ENCODE measurements at places on chromosomes 7 and 10.

DNA sequence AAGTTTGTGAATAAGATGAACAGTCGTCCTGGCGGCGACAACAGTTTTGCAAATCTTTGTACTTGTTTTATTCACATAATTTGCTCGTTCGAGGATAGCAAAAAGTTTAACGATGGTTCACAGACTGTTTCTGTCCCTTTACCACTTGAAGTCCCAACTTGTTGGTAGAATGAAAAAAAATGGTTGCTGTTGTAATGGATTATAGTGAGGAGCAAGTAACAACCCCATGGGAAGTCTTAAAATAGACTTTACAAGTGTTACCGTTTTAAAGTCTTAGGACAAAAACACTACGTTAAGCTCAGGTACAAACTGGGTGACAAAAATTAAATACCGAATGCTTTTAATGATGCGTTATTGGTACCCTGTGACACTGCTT, 589 bp downstream of the LSM8 start:
- DNase-seq = peak; percentile 6

GRCh38 chr10:132987671-132988571, 45.6 kb upstream of the CFAP46 start:
- no peak for DNase-seq

DNA sequence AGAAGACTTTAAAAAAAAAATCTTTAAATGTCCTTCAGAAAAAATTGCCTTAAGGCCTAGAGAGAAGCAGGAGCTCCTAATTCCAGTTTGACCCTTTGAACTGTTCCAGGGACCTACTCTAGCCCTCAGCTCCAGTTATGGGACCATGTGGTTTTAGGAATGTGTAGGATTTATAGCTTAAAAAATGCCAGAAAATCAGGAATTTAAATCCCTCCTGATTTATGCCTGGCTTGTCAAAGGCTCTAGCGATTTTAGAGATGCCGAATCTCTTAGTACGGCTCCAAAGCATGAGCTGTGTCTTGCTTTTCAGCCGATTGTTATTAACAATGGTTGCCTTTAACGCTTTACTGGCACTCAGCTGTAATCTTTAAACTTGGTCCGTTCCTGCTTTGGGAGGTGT, 130.6 kb upstream of the NPVF start:
- DNase-seq = no peak

- no peak for DNase-seq
These were observed 188.4 kb upstream of the IGFBP3 start for GRCh38 chr7:46109437-46109836.

DNA sequence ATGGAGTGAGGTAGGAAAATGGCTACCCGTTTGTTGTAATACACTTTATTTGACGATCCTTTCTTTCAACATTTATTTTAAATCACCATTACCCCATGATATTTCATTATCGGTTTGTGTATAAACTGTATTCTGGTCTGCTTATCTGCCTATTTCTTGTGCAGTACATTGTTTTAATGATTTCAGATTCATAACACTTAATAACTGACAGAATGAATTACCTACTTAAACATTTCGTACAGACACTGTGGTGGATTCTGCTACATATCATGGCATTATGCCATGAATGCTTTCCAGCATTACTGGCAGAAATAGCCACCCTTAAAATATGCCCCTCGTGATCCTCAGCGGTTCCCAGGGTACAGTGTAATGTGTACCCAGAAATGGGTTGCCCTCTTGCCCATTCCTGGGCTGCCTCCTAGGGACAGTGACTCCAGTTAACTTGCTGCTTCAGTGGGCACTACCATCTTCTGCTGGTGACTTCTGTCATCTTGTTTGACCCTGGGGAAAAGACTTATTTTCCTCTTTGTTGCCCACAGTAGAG, 74.5 kb downstream of the C1GALT1 start:
- DNase-seq = no peak

GRCh38 chr7:137080516-137081203, 212.2 kb downstream of the CHRM2 start:
- no peak for DNase-seq

DNA sequence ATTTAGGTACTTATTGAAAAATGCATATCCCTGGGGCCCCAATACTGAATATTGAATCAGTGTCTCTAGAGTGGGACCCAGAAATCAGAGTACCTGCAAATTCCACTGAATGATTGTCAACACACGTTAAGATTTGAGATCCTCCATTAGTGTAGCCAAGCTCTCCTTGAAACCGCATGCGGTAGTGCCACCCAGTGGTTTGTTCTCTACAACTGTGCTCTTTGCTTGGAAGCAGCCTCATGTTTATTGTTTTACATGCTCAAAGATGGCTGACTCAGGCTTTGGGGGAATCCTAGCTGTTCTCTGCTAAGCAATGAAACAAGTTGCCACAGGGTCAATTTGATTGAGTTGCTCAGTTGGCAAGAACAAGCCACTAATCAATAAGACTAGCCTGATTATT, 340.2 kb upstream of the CELF2 start:
- peak; percentile 21 for DNase-seq

GRCh38 chr10:128180843-128181242, 54.6 kb upstream of the MKI67 start:
- DNase-seq = no peak

- no peak for DNase-seq
These were observed 15.2 kb upstream of the GALNTL5 start for GRCh38 chr7:151941009-151941408.

DNA sequence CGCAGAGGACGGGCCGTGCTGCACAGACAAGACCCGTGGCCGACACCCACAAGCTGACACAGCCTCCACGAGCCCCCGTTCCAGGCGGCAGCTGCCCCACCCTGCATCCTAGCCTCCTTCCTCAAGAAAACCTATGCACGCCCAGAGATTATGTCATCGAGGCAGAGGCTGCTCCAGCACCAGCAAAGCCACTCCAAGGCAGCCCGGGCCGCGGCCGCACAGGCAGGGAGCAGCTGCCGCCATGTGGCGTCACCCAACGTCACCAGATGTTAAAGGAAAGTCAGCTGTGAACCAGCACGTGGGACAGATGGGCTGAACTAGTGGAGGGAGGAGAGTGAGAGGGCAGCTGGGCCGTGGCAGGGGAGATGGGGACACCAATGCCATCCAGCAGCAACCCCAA, 59.8 kb downstream of the STK32C start:
- no peak for DNase-seq

DNA sequence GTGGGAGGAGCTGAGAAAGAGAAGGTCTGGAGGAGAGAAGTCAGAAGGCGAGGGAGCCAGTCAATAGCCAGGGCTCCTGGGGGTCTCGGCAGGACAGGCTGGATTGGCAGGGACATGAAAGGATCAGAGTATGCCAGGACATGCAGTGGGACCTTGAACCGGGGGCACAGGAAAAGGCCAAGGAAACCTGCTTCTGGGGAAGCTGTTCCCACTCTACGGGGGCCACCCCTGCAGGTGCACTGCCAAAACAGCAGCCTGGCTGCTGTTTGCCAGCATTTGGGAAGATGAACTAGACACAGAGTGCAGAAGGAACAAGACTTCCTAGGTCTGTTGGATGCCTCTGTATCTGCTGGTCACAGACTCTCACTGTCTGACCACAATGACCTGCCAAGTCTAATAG, 194.9 kb upstream of the PRSS58 start:
- DNase-seq = no peak

- no peak for DNase-seq
These were observed 44.2 kb downstream of the PPIF start for GRCh38 chr10:79391231-79392019.

DNA sequence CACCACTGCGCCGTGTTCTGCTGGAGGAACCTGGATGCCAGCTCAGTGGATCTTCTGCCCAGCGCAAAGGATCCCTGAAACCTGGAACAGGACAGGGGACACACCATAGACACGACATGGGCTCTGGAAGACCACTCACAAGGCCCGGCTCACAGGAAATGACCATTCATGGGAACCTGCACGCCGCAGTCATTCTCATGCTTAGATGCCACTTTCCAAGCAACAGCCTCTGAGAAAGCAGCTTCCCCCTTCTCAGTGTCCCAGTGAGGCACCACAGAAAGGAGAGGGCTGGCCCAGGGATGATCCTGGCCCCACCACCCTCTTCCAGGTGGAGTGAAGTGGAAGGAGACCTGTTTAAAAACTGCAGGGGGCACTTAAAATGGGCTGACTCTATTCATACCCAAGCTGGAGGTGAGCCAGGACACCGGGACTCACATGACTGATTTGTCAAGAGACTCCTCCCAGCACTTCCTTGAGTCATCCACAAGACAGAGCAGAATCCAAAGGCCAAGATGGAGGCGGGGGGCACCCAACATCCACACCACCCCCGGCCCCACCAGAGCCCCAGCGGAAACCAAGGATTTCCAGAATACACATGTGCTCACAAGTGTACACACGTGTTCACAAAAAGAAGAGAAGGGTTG, 11.2 kb downstream of the CTBP2 start:
- no peak for DNase-seq

DNA sequence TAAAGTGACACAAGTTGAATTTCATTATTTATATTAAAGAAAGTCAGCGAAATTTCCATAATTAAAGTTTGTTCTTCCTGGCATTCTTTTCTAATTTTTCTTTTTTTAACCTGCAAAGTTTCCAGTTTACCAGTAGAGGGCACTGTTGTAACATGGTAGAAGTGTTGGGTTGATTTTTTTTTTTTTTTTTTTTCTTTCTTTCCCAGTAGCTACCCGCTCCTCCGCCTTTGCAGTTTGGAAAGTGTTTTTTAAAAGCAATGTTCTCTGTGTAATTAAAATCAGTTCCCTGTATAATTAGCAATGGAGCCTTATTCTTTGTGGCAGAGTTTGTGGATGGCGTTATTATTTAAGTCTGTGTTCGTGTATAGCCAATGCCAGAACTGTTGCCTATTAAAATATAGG, 53.7 kb downstream of the TAF3 start:
- DNase-seq = no peak

- no peak for DNase-seq
These were observed 55.7 kb downstream of the ANKMY2 start for GRCh38 chr7:16589881-16590280.

GRCh38 chr7:47100817-47101435, 481.0 kb downstream of the TNS3 start:
- peak; percentile 21 for DNase-seq

- DNase-seq = no peak
These were observed 23.7 kb upstream of the FOXL3 start for GRCh38 chr7:265998-266850.

DNA sequence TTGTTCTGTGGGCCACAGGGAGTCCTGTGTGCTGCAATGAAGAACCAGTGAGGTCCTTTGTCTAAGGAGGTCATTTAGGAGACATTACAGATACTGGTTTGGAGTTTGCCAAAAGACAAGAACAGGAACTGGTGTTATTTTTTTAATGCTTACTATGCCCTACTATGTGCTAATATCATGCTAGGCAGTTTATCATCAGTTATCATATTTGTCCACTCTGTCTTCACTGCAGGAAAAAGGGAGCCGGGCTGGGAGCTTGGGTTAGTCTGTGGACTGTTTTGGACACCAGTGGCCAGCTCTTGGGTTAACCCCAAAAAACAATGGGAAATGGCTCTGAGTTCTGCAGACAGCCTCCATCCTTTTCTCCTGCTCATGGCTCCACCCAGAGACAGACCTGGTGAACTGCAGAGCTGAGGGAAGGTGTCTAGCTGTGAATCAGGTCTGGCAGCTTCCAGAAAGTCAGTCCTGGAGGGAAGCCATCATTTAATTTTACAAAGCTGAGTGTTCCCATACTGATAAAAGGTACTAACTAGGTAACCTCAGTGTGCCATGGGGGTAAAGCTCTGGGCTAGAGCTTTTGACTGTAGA, 101.2 kb upstream of the ZNF746 start:
- no peak for DNase-seq

DNA sequence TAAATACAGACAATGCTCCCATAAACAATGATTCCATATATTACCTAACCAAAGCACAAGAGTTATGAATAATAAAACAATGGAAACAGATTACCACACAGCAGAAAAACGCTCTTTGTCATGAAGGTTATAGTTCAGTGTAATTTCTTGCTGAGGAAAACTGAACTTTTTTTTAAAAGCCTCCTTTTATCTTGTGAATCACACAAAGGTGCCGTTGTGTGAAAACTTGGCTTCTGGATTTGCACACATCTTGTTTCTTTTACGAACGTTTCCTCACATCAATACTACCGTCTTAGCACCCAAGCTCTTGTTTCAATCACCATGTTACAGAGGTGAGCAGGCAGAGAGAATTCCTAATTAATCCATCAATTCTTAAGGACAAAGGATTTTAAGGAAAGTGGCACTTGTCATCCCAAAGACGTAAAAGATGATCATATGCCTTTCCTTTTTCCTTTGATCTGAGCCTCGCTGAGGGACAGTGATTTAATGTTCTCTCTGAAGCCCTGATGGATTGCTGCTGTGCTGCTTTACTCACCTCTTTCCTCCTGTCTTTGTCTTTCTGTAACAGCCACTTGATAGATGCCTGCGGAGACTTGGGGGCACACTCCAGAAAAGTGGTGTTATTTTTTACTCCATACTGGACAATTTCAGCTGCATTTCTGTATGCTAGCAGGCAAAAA, 110.1 kb downstream of the CD36 start:
- no peak for DNase-seq

DNA sequence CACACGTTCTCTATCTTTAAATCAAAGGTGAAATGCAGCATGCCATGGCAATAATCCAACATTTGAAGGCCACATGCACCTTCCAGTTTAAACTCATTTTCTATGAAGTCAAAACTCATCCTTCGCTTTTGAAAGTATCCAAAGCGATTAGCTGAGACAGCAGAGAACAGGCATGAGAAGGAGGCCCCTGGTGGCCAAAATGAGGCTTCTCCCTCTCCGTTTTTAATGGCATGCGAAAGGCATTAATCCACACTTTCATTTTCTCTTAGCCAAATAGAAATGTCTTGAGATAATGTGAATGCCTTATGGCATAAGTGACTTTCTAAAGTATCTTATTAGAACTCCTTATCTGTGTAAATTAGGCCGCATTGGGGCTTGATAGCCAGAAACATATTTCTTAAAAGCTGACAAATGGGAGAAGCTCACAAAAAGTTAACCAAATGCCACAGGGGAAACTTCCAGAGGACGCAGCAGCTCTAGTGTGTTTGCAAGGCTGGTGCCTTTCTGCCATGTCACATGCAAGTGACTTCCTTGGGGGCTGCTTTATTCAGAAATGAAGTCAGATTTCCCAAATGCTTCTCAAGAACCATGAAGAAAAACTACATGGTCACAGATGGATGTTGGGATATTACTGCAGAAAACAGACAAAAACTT, 1189.6 kb downstream of the SORCS1 start:
- no peak for DNase-seq

DNA sequence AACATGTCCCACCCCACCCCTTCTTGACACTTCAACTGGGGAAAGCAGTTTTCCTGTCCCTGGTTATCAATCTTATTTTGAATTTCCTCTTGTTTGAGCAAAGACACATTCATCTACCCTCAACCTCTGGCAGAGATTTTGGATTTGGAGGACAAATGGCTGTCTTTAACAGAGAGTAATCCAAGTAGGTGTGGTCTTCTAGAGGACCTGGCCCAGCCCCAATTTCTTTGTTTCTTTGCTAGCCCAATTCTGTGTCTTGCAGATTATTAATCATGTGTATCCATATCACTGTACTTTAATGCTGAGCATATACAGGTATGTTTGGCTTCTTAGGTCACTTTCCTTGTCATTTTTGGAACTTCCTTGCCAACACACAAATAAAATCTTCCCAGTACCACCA, 58.8 kb upstream of the ADCY1 start:
- DNase-seq = no peak

- DNase-seq = no peak
These were observed 122.7 kb upstream of the TMEM229A start for GRCh38 chr7:124155432-124156022.
